NCI-H1048 (cell line): ENCODE measurements at places on chromosomes 3 and 15.

- DNase-seq, result no peak
These were observed 4.1 kb upstream of the THSD4 start for GRCh38 chr15:71111181-71111565.

DNA sequence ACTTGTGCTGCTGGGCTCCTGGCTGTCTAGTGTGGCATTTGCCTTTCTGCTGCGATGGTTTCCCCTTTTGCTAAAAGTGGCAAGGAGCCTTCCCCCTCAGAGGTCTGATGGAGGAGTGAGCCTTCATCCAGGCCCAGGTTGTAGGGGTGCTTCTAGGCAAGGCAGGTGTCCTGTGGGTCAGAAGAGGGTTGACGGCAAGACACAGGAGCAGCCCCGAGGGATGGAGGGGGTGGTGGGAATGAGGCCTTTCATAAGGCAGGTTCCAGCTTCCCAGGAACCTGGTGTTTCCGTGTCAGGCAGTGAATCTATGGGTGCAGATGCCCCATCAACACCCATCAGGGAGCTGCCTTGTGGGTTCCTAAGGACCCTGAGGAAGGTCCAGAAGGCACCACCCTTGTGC lies 63.0 kb upstream of the TAMM41 start:
- no peak for DNase-seq

- DNase-seq, result no peak
These were observed 52.1 kb upstream of the TGFBR2 start for GRCh38 chr3:30554317-30554690.

GRCh38 chr3:55521064-55521737 lies 34.1 kb upstream of the WNT5A start:
- no peak for DNase-seq

GRCh38 chr3:180764481-180764880 lies 85.2 kb upstream of the CCDC39 start:
- DNase-seq, result no peak
